ENCODE measurements at places on chromosomes 5 and 9.
A peak's percentile ranks its signal among the peaks of the same experiment; 100 is the strongest.

DNA sequence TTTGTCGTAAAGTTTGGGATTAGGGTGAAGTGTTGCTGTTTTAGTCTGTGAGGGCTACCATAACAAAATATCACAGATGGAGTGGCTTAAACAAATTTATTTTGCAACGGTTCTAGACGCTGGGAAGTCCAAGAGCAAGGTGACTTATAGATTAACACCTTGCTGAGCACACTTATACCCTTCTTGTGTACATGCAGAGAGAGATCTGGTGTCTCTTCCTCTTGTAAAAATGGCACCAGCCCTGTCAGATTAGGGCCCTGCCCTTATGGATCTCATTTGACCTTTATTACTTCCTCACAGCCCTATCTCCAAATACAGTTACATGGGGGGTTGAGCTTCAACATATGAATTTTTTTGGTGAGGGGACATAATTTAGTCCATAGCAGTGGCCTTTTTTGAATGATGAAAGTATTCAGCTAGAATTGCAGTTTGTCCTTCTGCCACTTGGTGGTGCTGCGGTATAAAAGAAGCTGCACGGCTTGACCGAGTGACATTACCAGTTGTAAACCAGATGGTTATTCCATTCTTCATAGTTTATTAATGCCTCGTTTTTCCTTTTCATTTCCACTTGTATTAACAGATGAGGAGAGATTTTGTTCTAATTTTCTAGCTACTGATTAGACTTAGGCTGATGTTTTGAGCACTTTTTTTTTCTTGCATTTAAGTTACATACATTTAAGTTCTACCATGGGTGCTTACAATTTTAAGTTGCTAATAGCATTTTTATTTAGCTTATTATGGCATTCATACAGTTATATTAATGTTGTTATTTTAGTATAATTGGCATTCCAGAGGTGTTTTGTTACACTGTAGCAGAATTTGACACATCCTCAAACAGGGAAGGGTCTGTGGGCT is 19.4 kb downstream of the DCP2 start:
- DNase-seq, result peak; percentile 48

DNA sequence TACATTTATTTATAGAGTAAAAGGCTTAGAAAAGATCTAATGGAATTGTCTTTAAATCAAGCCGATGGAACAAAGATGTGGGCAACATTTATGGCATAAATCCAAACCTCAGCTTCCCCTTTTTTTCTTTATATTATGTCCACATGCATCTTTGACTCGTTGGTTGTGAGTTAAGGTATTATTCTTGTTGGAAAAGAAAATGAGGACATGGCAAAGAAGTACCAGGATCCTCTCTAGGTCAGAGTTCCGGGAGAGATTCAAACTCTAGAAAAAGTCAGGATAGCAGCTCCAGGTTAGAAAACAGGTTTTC is 508 bp upstream of the NME5 start:
- no peak for DNase-seq

DNA sequence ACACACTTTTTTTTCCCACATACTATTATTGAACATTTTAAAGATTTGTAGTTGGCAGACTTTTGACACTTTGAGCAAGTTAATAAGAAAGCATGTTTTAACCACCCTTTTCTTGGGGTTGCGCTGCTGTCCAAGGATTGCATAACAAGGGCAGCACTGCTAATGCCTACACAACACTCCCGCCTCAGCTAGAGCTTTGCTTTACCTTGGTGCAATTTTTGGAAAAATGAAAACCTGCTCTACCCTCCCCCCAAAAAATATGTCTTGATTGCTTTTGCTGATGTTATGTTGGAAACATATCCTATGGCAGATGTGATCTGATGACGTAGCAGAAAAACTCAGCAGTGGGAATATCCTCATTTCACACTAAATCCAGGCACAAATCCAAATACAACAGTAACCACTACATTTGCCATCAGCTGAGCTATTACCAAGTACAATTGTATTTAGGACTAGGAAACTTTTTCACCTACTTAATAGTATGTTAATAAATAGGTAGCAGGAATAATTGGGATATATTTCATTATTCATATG is 51.5 kb downstream of the UBE2R2 start:
- no peak for DNase-seq

DNA sequence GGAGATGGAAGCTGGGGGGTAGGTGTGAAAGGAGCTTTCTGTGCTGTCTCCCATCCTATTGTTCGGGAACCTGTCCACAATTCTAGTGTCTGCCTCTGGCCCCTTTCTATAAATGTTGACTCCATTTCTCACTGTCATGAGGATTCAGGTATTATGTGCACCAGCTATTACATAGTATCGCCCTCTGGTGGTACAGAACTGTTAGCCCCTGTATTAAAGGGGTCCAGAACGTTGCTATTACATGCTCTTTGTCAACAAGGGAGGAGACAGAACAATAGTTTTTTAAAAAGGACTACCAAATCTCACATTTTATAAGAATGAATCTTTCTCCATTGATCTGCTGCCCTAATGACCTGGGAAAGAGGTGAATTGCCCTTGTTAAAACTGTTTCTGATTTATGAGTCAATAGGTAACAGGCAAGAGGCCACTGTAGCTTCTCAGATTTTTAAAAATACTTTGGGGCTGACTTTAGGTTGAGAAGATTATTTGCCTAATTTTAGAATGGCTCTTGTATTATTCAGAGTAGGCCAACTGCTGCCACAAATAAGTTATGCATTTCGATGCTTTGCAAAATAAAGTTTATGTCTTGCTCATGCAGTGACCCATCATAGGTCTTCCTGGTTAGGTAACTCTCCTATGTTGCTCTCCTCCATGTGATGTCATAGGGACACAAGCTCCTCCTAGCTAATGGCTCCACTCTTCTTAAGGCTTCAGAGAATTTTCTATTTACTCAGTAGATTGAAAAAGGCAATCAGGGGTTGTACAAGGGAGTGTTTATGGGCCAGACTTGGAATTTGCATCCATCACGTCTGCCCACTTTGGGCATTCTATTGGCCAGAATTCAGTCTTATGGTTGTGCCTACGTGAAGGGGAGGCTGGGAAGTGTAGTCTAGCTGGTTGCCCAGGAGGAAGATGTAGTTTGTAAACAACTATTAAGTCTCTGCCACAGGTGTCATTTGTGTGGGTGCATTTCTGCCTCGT is 20.8 kb downstream of the DCANP1 start:
- no peak for DNase-seq

DNA sequence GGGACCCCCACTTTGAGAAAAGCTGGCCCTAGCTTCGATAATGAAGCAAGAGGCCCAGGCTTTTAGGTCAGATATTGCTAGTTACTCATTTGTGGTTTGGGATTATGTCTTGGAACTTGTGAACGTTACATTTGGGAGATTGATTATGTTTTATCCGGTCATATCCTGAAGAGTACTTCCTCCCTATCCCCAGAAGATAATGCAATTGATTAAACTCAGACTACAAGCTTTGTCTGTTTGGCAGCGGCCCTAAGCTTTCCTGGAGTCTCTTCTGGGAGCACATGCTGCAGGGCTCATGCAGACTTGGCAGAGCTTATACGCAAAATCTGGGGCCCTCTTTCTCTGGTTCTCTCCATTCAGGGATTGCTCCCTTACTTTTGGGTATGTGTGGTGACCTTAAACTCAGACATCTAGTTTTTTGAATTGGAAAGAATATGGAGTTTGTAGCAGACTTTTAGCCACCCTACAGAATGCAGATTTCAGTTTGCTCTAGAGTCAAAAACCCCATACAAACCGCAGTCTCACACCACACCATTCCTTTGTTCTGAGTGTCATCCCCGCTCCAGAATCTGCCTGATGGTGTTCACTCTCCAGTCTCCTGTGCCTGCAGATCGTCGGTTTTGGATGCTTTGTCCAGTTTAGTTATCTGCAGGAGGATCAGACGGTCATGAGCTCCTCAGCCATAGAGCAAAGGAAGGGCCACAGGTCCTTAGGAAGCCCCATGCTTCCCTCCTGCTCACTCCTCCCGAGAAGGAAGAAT is 449.5 kb upstream of the TRPC7 start:
- DNase-seq, result no peak

DNA sequence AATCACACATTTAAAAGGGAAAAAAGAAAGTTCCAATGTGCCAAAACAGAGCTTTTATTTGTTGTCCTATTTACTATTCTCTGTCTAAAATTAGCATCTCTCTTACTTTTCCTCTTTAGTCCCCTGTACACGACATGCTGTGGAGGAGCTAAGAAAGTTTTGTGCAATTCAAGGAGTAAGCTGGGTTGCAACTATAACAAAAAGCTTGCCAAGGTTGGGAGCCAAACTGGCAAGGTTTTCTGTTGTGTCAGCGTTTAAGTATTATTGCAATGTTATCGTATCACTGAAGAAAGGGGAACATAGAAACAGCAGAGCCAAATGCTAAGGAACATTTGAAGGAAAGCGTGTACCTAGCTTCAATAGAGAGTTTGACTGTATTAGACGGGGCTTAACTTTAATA is 680.8 kb downstream of the CETN3 start:
- DNase-seq, result no peak

GRCh38 chr5:3414371-3414770 is 181.3 kb upstream of the IRX1 start:
- no peak for DNase-seq

GRCh38 chr5:107352576-107352975 is 318.2 kb downstream of the EFNA5 start:
- no peak for DNase-seq

GRCh38 chr9:136233411-136233810 is 12.2 kb downstream of the QSOX2 start:
- no peak for DNase-seq

DNA sequence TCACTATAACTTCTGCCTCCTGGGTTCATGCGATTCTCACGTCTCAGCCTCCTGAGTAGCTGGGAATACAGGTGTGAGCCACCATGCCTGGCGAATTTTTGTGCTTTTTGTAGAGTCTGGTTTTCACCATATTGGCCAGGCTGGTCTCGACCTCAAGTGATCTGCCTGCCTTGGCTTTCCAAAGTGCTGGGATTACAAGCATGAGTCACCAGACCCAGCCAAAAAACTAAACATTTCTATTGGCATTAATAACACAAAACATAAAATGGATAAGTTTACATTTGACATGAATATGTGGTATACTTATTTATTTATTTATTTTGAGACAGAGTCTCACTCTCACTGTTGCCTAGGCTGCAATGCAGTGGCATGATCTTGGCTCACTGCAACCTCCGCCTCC is 13.6 kb upstream of the REEP5 start:
- no peak for DNase-seq

GRCh38 chr5:81553567-81554212 is 159.8 kb upstream of the ACOT12 start:
- no peak for DNase-seq

DNA sequence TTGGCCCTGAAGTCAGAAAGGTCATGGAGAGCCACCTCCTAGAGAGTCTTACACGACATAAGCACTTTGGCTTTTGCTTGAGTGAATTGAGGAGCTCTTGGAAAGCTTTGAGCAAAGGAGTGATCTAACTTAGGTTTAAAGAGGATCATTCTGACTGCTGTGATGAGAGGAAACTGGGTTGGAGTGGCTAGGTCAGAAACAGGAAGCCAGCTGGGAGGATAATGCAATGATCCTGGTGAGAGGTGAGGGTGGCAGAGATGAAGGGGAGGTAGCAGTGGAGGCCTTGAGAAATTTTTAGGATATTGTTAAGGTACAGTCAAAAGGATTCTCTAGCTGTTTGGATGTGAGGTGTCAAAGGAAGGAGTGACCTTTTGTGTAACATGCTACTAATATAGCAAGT is 32.2 kb upstream of the ROPN1L start:
- no peak for DNase-seq

DNA sequence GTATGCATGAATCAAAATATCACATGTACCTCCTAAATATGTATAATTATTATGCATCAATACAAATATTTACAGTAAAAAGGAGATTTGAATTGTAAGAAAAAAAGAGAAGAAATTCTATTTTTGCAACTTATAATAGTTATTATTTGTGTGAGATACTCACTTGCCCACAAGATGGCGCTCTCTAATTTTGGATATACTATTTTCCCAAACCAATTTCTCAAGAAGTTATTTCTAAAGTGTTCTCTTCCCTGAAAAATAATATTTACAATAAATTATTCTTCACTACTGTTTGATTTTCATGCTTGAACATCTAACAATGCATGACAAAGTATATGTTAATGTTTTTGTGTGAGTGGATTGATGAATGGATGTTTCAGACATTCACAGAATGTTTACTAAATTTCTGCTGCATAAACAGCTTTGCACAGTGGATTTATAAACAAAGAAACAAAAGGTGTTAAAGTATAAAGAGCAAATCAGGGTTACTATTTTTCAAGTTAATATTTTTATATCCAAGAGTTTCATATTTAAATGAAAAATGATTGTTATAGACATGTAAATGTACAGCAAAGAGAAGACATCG is 503.4 kb downstream of the PDE4D start:
- DNase-seq, result peak; percentile 22

DNA sequence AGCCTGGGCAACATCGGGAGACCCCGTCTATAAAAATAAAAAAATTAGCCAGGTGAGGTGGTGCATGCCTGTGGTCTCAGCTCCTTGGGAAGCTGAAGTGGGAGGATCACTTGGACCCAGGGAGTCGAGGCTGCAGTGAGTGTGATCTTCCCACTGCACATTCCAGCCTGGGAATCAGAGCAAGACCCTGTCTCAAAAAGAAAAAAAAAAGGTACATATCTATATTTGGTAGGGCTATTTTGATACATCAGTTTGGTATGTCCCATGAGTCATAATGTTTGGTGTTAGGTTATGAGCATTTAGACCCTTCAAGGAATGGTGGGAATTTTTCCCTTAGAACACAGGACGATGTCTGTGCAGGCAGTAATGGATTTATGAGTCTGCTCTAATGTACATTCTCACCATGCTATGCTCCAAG is 55.3 kb upstream of the POU4F3 start:
- DNase-seq, result no peak

DNA sequence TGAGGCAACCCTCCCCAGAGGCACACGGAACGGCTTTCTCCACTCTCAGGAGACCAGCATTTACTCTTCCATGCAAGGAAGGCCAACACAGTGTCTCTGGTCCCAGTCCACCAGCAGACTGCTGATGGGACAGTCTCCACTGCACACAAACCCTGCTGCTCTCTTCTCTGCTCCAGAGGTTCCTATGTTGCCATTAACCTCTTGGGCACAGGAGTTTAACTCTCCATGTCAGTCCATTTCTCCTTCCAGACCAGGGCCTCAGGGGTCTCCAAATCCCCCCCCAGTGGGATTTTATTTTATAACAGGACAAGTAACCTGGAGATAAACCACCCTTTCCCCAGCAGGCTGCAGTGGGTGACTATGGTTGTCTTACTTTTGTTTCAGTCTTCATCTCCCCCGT is 452.5 kb downstream of the GADD45G start:
- DNase-seq, result no peak

DNA sequence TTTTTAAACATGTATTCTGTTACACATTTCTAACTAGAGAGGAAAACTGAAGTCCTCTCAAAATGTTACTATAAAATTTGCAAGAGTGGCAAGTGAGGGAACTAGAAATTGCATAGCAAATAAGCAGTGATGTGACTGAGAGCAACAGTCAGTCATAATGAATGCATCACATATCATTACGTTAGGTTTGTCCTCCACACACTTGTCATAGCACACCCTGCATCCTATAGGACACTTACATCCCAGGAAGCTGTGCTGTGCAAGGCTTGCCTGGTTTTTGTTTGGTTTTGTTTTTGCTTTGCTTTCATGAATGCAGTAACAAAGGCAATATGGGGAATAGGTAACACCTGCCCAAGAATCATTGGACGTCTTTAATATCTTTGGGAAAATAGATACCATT is 10.8 kb downstream of the NFIB start:
- DNase-seq, result no peak

Measured in stimulated activated CD4-positive, alpha-beta T cell treated with anti-CD3 and anti-CD28 coated beads, Interleukin-12 subunit alpha, Interleukin-12 subunit beta, amount 100 ng/mL, for 48 hours (primary cell).